ENCODE measurements at places on chromosomes 3 and 15. TPM values are rescaled to one million over a fixed set of nuclear protein-coding genes. Genes with fewer than 3 reads are reported as not detected.
A peak's percentile ranks its signal among the peaks of the same experiment; 100 is the strongest.

The CACNA2D3 gene
- 5.9 TPM for total RNA-seq

The DPPA2 gene
- 2.1 TPM for total RNA-seq

The ACAN gene
- total RNA-seq = 0.14 TPM

DNA sequence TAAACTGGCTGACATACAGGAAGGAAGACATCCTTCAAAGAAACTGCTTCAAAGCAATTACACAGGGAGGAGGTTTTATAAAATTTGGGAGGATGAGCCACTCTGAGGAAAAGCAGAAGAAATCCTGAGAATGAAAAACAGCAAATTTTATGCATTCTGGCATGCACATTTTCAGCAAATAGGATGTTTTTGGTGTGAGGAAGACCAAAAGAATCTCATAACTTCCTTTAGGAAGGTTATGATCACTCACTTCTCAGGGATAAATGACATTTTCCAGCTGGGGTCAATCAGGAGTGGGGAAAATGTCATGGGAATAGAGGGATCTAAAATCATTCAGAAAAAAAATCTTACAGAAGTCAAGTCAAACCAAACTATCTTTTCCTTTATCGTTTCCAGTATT, 371.7 kb upstream of the CNTN6 start:
- no peaks in the 10 kb centered on the region for H3K36me3 ChIP-seq
- H3K27me3 ChIP-seq = no peaks in the 10 kb centered on the region
- DNase-seq = no peak
- H3K4me3 ChIP-seq = no peak overlapping the region

DNA sequence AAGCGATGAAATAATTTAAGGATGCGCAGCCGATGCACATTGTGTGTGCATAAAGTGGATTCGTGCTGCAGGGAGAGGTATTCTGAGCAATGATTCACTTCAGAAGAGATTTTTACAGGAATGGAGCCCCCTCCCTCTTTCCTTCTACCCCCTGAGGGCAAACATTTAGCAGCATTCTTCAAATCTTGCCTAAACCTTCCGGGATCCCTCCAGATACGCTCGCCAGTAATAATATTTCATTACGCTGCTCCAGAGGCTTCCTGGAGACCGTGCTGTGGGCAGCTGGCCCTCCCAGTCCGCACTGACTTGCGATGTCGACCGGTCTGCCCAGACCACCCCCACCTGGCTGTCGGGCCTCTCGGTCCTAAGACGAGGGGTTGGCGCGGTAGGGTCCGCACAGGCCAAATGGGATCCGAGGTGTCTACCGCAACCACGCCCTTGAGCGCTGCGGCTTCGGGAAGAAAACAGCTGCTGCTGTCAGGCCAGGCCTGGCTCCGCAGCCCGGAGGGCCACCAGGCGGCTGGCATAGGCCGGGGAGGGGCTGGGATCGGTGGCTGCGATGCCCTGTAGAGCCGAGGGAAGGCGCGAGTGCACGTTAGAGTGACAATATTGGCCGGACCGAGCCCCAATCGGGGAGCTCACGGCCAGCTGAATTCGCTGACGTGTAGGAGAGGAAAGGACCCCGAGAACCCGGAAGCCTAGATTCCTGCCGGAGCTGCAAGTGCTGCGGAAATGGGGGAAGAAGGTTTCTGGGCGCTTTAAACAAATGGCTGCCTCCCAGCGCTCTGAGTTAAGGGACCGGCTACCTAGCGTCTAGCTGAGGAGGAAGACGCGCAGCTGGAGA, 14.3 kb downstream of the ZIC4 start:
- no peak for DNase-seq
- no peaks in the 10 kb centered on the region for H3K4me1 ChIP-seq
- H3K4me3 ChIP-seq = no peak overlapping the region
- H3K27me3 ChIP-seq = peaks cover 78% of the 10 kb centered on the region
- no peaks in the 10 kb centered on the region for H3K36me3 ChIP-seq

DNA sequence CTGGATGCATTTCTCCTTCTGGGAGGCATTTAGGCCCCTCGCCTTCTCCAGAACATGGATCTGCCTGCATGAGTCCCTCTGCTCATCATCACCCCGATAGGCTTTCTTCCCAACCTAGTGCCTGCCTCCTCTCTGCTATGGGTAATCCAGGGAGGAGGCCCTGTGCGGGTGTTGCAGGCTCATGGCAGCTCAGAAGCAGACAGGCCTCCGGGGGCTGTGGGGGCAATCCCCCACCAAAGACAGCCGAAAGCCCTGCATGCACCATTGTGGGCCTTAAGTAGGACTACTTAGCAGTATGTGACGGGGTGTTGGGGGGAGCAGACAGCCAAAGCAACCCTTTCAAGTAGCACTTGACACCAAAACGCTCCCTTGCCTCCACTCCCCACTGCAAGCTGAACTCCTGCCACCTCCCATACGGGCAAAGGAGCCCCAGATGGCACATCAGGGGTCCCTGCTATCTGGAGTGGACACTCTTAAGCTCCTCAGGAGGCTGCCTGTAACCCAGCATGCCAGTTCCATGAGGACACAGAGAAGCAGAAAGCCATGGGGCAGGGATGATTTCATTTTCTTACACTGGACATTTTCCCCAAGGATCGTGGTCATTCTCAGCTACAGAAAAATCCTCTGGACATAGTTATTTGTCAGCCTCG, 98.8 kb upstream of the HACD2 start:
- peak overlapping the region; percentile 7 for H3K27ac ChIP-seq
- H3K27me3 ChIP-seq = peaks cover 1% of the 10 kb centered on the region

All from prostate gland (tissue), 2 donors.